Breast epithelium (tissue), 4 donors: ENCODE measurements at places on chromosomes 2 and 18. TPM values are rescaled to one million over a fixed set of nuclear protein-coding genes. Genes with fewer than 3 reads are reported as not detected.

GRCh38 chr18:78812067-78812466 is 167.6 kb upstream of the SALL3 start:
- no peak overlapping the region for H3K27ac ChIP-seq
- DNase-seq: no peak
- no peaks in the 10 kb centered on the region for H3K27me3 ChIP-seq
- no peaks in the 10 kb centered on the region for H3K36me3 ChIP-seq
- no peaks in the 10 kb centered on the region for H3K4me1 ChIP-seq

DNA sequence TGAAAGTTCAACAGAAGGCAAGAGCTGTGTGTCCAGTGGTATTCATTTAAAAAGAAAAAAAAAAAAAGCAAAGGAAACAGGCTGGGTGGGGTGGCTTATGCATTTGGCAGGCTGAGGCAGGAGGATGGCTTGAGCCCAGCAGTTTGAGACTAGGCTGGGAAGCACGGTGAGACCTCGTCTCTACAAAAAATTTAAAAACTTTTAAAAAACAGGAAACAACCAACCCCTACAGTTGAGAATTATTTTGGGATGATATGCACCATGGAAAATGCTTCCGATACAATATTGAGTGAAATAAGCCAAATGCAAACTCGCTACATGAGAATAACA is 31.2 kb downstream of the PTPN18 start:
- no peaks in the 10 kb centered on the region for H3K27me3 ChIP-seq
- DNase-seq: no peak
- no peaks in the 10 kb centered on the region for H3K36me3 ChIP-seq
- H3K4me1 ChIP-seq: peaks cover 10% of the 10 kb centered on the region
- H3K27ac ChIP-seq: no peak overlapping the region
- H3K4me3 ChIP-seq: no peak overlapping the region

DNA sequence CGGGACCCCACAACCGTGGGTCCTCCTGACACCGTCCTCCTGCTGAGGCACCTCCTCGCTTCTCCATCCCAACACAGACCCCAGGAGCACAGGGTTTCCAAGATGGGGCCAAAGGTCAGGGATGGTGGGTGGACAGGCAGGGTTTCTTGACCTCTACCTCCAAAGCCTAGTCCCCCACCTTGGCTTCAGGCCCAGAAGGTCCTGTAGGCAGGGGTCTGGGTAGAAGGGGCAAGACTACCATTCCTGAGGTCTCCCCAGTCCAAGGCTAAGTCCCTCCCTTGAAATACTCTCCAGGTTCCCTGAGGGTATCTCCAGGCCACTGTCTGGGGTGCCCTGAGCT is 7.1 kb downstream of the CYP26B1 start:
- H3K36me3 ChIP-seq: no peaks in the 10 kb centered on the region
- H3K27me3 ChIP-seq: peaks cover 25% of the 10 kb centered on the region
- DNase-seq: no peak
- H3K27ac ChIP-seq: no peak overlapping the region
- H3K4me3 ChIP-seq: no peak overlapping the region

GRCh38 chr2:98778741-98779483 is 48.0 kb upstream of the MGAT4A start:
- no peaks in the 10 kb centered on the region for H3K36me3 ChIP-seq
- no peaks in the 10 kb centered on the region for H3K27me3 ChIP-seq
- DNase-seq: no peak
- no peaks in the 10 kb centered on the region for H3K4me1 ChIP-seq
- H3K27ac ChIP-seq: no peak overlapping the region
- no peak overlapping the region for H3K4me3 ChIP-seq

GRCh38 chr2:69192176-69192945 is 179.4 kb downstream of the ANTXR1 start:
- H3K4me3 ChIP-seq: no peak overlapping the region
- H3K36me3 ChIP-seq: no peaks in the 10 kb centered on the region
- H3K27me3 ChIP-seq: no peaks in the 10 kb centered on the region
- no peak for DNase-seq
- H3K27ac ChIP-seq: peak overlapping the region; percentile 29

CPO gene
- 1.6 TPM for total RNA-seq

CRYGC gene
- total RNA-seq: not detected

TMEM198 gene
- 1.6 TPM for total RNA-seq

DNA sequence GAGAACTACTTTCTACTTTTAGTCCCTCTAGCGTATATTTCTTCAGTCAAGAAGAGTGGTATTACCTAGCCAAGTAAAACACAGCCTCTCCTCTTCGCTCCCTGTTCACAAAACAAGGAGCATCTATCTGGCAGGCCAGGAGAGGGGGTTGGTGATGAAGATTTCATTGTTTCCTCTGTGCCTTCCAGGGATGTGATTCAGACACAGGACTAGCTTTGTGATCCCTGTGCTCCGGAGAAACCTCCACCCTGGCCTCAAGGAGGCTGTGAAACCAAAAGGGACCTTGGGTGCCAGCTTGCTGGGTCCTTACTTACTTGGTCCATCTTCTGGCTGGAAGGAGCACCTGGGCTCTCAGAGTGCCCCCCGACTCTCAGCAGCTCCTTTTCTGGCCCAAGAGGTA is 5.7 kb downstream of the RHOB start:
- no peak overlapping the region for H3K4me3 ChIP-seq
- peaks cover 9% of the 10 kb centered on the region for H3K4me1 ChIP-seq
- H3K36me3 ChIP-seq: no peaks in the 10 kb centered on the region
- H3K27me3 ChIP-seq: no peaks in the 10 kb centered on the region
- DNase-seq: no peak

DNA sequence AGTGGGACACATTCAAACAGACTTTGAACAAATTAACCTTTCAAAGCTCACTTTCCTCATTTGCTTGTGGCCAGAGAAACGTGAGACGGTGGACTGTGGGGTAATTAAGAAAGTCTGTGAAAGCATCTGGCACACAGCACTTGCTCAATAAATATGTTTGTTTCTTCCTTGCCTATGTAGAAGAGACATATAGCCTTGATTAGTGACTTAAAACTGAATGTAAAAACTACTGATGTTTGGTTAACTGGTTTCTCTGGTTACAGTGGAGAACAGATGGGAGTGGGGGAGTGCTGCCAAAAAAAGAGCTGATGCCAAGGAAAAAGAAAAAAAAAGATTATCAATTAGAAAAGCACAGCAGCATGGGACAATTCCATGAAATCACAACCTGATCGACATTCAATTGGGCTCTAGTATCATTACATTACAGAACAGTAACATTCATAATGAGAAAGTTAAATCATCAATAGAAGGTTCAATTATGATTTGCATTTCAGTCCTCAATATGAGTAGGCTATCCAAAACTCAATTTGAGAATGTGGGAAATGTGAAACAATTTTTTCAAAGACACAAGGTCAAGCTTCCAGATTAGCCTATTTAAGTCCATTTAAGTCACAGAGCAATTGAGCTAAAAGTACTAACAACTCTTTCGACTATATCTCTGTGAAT is 14.7 kb downstream of the CUL3 start:
- no peak overlapping the region for H3K4me3 ChIP-seq
- H3K4me1 ChIP-seq: no peaks in the 10 kb centered on the region
- DNase-seq: no peak
- no peak overlapping the region for H3K27ac ChIP-seq

SH3BP4 gene
- 28.5 TPM for total RNA-seq

- no peaks in the 10 kb centered on the region for H3K4me1 ChIP-seq
- no peak overlapping the region for H3K4me3 ChIP-seq
- H3K27me3 ChIP-seq: no peaks in the 10 kb centered on the region
- no peak for DNase-seq
- no peaks in the 10 kb centered on the region for H3K36me3 ChIP-seq
These were observed 158.3 kb upstream of the NDUFV2 start for GRCh38 chr18:8943900-8944870.

DNA sequence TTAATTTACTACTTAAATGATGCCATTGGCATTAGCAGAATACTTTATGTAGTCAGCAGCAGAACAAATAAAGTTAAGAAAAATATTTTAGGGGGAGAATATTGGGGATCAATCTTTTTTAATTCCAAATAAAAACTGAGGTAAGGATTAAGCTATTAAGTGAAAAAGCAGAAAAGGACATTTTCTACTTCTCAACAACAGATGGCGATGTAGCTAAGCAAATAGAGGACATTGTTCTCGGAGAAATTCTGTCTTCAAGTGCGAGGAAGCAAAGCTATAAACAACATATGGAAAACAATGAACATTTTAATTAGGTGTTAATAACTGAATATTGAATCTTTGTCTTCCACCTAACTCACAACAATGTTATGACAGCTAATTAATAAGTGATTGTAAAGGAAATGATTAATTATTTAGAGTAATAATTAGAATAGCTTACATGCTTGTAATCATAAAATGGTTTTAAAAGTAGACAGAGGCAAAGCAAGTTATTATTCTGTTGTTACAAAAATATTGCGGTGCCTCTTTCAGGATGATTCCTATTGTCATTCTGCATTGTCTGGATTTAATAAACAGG is 32.9 kb upstream of the CCDC93 start:
- peaks cover 9% of the 10 kb centered on the region for H3K27me3 ChIP-seq
- H3K27ac ChIP-seq: no peak overlapping the region
- no peaks in the 10 kb centered on the region for H3K4me1 ChIP-seq
- no peaks in the 10 kb centered on the region for H3K36me3 ChIP-seq
- H3K4me3 ChIP-seq: no peak overlapping the region
- no peak for DNase-seq

HES6 gene
- total RNA-seq: 4.0 TPM

- DNase-seq: no peak
- H3K27me3 ChIP-seq: no peaks in the 10 kb centered on the region
- no peaks in the 10 kb centered on the region for H3K4me1 ChIP-seq
- peak overlapping the region; percentile 34 for H3K27ac ChIP-seq
- H3K4me3 ChIP-seq: no peak overlapping the region
These were observed 123.0 kb downstream of the MAP4K4 start for GRCh38 chr2:101820519-101820918.

OBSL1 gene
- 91.9 TPM for total RNA-seq

- no peaks in the 10 kb centered on the region for H3K27me3 ChIP-seq
- H3K4me1 ChIP-seq: no peaks in the 10 kb centered on the region
- H3K27ac ChIP-seq: no peak overlapping the region
- DNase-seq: no peak
- no peaks in the 10 kb centered on the region for H3K36me3 ChIP-seq
These were observed 182.0 kb downstream of the PRKCE start for GRCh38 chr2:45833301-45833967.

GREB1L gene
- total RNA-seq: 6.6 TPM

- DNase-seq: no peak
- no peak overlapping the region for H3K27ac ChIP-seq
- H3K27me3 ChIP-seq: peaks cover 27% of the 10 kb centered on the region
- no peaks in the 10 kb centered on the region for H3K4me1 ChIP-seq
These were observed 251.0 kb downstream of the NDUFA10 start for GRCh38 chr2:239774142-239774462.

GRCh38 chr2:56739413-56739812 is 555.6 kb downstream of the CCDC85A start:
- H3K4me1 ChIP-seq: no peaks in the 10 kb centered on the region
- DNase-seq: no peak
- H3K36me3 ChIP-seq: no peaks in the 10 kb centered on the region
- H3K27me3 ChIP-seq: no peaks in the 10 kb centered on the region
- H3K27ac ChIP-seq: no peak overlapping the region
